ENCODE measurements at places on chromosomes 3 and 15. TPM values are rescaled to one million over a fixed set of nuclear protein-coding genes. Genes with fewer than 3 reads are reported as not detected.
A peak's percentile ranks its signal among the peaks of the same experiment; 100 is the strongest.

GRCh38 chr15:29311696-29312095 is 42.1 kb upstream of the NSMCE3 start:
- no peak for DNase-seq

- DNase-seq: no peak
Observed at GRCh38 chr3:52140000-52140399, 14.2 kb downstream of the POC1A start.

GRCh38 chr3:192371870-192372400 is 355.4 kb downstream of the FGF12 start:
- no peak for DNase-seq

PDCD10 gene
- 73.0 TPM for total RNA-seq

- no peak for DNase-seq
Observed at GRCh38 chr3:15934389-15935195, 136.8 kb upstream of the ANKRD28 start.

RTP4 gene
- not detected for total RNA-seq

DNA sequence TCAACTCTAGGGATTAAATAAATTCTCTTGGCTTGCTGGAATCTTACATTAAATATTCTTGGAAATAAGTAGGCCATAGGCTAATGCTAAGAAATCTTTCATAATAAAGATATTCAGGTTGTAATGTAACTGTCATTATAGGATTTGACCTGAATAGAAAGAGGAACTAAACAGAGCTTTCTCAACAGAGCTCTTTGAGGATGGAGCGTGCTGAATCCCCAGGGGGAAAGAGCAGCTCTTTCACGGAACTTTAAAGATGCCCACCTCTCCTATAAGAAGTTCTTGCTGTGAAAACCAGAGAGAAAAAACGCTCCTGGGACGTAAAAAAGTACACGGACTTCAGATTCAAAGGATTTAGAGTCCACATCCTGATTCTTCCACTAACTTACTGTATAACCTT is 77.9 kb downstream of the NTRK3 start:
- DNase-seq: no peak

DNA sequence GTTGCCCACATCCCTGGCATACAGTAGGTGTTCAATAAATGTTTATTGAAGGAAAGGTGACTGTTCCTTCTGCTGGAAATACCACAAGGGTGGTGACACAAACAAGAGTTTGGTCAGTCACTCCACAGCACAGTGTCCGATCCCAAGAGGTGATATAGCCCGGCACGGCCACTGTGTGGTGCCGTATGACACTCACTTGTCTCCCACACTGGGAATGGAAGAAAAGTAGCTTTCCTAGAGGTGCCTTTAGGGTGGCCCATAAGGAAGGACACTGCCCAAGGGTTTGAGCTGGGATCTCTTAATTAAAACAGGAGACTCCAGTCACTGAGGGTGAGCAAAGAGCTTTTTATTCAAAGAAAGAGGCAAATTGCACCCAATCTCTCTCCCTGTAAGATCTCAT is 40.5 kb downstream of the TGM4 start:
- no peak for DNase-seq

GRCh38 chr15:81190922-81191507 is 5.7 kb upstream of the IL16 start:
- DNase-seq: no peak

CCR9 gene
- not detected for total RNA-seq

DNA sequence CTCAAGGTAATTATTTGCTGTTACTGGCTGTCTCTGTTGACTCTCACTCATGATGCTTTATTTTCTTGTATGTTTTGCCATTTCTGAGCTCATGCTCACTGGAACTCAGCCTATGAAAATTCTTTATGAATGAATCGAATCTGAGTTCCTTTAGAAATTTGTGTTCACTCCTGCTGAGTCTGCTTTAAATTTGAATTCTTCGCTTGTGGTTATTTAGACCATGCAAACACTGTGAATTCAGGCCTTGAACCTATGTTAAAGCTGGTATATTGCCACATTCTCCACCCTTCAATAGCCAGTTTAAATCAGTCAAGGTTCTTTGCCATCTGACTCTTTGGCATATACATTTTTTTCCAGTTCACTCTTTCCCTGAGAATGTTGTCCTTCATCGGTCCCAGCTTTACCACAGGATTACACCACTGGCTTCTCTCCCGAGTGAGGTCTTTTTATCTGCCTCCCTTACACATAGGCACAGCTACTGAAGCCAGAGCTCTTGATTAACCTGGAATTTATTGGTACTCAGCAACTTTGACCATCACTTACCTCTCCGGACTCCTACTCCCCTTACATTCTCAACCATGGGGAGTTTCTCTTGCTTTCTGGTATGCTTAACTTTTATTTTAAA is 400.6 kb downstream of the VPS13C start:
- no peak for DNase-seq

DNA sequence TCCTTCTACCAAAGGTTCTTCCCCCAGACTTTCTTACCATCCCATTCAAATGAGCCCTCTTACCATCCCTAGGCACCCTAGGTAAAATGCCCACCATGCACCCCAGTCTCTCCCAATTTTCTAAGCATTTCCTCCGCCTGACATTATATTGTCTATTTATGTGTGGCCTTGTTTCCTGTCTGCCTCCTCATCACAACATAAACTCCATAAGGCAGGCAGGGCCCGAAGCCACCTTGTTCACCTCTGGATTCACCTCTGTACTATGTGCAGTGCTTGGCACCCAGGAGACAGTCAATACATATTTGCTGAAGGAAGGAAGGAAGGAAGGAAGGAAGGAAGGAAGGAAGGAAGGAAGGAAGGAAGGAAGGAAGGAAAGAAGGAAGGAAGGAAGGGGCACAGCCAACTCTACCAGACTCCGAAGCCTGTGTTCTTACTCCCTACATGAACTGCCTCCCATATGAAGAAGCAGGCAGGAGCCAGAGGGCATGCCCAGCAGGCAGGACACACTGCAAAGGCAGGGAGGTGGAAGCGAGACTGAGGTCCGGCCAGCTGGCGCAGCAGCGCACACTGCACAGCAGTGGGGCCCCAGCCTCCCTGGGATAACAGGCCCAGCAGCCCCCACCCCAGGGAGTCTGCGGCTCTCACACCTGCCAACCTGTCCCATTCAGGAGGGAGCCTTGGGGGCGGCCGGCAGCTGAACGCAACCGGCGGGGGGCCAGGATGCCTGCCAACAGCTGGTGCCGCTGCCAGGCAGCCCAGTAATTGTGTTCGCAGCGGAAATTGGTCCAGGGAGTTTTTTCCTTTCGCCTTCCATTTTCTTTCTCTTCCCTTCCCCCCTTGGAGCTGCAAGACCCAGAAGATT is 106.0 kb upstream of the LINGO1 start:
- DNase-seq: no peak

DNA sequence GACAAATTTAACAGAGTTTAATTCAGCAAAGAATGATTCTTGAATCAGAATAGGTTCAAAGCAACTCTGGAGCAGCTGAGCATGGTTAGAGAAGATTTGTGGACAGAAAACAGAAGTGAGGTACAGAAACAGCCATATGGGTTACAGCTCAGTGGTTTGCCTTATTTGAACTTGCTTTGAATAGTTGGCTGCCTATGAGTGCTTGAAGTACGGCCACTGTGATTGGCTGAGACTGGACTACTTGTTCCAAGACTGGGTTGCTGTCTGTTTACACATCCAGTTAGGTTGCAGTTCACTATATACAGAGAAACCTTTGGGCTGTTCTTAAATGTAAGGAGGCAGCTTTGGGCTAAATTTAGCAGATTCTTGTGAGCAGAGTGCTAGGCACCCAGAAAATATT is 79.4 kb upstream of the CADPS start:
- no peak for DNase-seq

- no peak for DNase-seq
Observed at GRCh38 chr3:184234224-184234623, 4.8 kb downstream of the VWA5B2 start.

- DNase-seq: no peak
Observed at GRCh38 chr3:14451844-14452739, 49.7 kb downstream of the SLC6A6 start.

DNA sequence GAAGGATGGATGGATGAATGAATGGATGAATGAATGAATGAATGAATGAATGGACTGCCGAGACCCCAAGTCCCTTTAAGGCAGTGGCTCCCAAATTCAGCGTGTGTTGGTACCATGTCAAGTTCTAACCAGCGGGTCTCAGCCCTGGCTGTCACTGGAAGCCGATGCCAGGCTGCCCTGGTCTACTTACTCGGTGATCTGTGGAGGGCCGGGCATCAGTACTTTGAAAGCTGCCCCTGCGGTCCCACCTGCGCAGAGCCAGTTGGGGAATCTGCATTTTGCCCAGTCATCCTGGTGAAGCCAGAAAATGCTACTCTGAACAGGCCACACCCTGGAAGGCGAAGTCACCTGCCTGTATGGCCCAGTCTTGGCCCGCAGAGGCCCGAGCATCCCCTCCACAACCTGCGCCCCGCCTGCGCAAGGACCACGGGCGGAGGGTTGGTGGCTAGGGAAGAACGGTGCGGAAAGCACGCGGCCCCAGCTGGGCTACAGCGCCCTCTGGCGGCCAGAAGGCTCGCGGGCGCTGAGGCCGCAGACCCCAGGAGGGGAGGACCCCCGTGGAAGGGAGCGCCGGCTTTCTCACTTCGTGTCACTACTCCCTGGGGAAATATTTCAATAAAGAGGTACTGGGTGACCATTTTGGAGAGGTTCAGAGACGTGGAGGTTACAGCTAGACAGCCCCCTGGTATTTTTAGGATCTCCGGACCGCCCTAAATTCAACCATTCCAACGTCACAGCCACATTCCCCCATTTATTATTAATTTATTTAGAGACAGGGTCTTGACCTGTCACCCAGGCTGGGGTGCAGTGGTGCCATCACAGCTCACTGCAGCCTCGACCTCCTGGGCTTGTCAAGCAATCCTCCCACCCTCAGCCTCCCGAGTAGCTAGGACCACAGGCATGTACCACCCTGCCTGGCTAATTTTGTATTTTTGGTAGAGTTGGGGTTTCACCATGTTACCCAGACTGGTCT is 34.9 kb downstream of the PRKCD start:
- DNase-seq: peak; percentile 30

C3orf70 gene
- not detected for total RNA-seq

- DNase-seq: no peak
Observed at GRCh38 chr3:29754346-29754745, 473.5 kb downstream of the RBMS3 start.

DNA sequence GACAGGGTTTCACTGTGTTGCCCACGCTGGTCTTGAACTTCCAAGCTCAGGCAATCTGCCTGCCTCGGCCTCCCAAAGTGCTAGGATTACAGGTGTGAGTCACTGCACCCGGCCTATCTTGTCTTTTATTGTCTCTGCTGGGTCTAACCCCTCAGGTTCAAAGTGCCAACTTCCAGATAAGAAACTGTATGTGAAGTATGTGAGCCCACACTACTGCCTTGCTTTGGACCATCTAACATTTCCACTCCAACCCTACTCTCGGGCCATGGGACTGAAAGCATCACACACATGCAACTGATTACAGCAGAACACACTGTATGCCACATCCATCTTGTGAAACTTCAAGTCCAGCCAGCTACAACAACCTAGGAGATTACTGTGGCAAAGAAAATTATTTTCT is 256.1 kb upstream of the VEPH1 start:
- no peak for DNase-seq

RBP2 gene
- not detected for total RNA-seq

DNA sequence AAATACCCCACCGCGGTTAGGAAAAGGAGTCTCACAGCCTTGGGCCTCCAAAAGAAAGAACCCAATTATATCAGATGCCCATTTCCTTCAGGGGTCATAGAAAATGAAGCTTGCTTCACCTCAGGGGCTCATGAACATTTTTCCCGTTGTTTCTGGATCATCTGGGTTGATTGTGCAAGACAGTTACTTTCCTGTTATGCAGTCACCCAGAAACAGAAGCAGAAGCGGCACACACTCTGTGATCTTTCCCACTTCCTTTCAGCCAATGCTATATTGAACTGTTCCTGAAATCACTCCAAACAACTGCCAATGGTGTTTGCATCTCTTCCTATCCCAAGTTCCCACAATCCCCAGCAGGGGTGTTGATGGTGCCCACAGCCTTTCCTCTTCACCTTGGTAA is 295.6 kb upstream of the RASGRP1 start:
- no peak for DNase-seq

MAP6D1 gene
- 0.72 TPM for total RNA-seq

GRCh38 chr3:58120075-58120812 is 90.5 kb downstream of the DNASE1L3 start:
- DNase-seq: no peak

DNA sequence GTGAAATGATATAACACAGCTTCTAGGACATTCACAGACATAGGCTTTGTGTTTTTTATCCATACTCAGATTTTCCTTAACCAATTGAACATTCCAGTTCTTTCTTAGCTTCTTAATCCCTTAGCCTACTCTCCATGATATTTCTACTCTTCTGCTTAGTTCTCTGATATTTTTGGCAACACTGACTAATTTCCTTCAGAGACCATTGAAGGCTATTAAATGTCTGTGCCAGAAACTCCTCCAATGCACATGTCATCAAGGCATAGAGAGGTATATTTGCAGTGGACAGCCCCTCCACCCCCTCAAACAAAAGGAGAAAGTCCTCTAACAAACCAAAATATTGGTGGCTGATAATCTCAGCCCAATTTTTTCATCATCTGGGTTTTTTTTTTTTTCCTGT is 105.9 kb upstream of the TSC22D2 start:
- DNase-seq: no peak

GRCh38 chr3:86562090-86562489 is 428.9 kb downstream of the VGLL3 start:
- no peak for DNase-seq

DNA sequence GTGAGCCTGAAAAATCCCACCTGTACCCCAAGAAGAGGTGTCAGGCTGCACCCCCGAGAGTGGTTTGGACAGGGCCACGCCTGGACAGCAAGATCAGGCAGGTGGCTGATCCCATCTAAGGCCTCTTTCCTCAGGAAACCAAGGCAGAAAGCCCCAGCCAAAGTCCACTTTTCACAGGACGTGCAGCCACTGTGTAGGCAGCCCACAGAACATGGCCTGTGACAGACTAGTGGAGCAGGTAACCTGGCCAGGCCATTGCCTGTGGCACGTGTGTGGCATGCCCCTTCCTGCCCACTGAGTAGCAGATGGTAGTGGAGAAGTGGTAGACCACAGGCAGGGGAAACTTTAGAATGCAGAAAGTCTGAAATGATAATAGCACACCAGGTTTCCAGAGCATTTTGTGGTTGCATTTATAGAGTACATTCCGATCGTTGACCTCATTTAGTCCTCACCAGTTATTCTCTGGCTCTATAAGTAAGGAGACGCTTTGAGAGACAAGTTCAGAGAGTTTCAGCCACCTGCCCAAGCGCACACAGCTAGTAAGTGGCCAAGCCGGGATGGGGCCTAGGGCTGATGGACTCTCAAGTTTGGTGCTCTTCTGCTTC is 68.7 kb downstream of the AAGAB start:
- no peak for DNase-seq

GRCh38 chr3:168514252-168514651 is 418.5 kb upstream of the GOLIM4 start:
- no peak for DNase-seq

C2CD4B gene
- total RNA-seq: 0.32 TPM
